Aorta (tissue), 5 donors: ENCODE measurements at places on chromosomes 12 and 14. TPM values are rescaled to one million over a fixed set of nuclear protein-coding genes. Genes with fewer than 3 reads are reported as not detected.

- no peaks in the 10 kb centered on the region for H3K4me1 ChIP-seq
- DNase-seq: no peak
- H3K4me3 ChIP-seq: no peak overlapping the region
- no peak overlapping the region for H3K27ac ChIP-seq
These were observed 209.3 kb downstream of the DAD1 start for GRCh38 chr14:22379727-22380126.

DNA sequence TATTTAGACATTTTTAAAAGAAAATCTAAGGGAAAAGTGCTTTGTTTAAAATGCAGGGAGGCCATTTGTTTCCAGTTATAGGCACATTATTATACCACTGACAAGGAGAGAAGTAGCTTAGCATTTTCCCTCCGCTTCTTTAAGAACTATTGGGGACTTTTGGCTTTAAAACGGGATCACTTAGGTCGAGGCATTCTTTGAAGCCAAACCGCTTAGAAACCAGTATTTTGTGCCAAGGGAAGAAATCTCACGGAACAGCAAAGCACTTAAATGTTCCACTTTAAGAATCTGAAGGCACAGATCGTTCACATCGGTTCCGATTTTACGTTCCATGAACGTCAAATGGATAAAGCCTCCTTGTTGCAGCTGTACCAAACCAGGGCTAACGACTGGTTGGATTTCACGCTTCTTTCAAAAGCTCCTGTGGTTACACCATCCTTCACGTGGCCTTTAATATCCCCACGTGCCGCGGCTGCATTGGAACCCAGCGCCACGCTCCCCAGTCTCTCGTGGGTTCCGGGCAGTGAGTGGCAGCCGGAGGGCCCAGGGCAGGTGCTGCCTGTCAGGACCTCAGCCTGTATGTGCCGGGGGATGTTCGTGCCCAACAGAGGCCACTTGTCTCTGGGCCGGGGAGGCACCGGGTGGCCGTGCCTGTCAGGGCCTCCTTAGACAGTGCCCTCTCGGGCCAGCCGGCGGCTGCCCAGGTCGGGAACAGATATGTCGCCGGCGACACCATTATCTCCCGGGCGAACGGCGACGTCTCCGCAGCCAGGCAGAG lies 195.4 kb downstream of the KIF26A start:
- H3K4me3 ChIP-seq: no peak overlapping the region
- no peaks in the 10 kb centered on the region for H3K4me1 ChIP-seq
- no peak for DNase-seq
- no peaks in the 10 kb centered on the region for H3K36me3 ChIP-seq
- no peaks in the 10 kb centered on the region for H3K27me3 ChIP-seq

DNA sequence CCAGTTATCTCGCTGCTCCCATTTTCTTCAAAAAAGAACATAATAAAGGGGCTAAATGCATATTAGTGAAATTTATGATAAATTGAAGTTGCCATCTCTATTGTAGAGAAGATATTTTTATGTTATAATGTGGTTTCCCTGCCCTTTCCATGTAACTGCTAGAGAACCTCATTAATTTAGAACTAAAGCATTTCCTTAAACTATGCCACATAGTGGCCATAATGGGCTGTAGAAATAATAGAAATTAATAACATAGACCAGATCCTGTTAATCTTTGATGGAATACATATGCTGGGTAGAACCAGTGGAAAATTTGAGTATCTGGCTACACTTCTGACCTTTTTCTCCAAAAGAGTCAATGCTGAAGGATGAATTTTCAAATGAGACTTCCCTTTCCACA lies 376.7 kb downstream of the PDZRN4 start:
- H3K27ac ChIP-seq: no peak overlapping the region
- DNase-seq: no peak
- H3K27me3 ChIP-seq: no peaks in the 10 kb centered on the region

Gene LRFN5
- total RNA-seq: 0.94 TPM

Gene RIMKLB
- 100 TPM for total RNA-seq

DNA sequence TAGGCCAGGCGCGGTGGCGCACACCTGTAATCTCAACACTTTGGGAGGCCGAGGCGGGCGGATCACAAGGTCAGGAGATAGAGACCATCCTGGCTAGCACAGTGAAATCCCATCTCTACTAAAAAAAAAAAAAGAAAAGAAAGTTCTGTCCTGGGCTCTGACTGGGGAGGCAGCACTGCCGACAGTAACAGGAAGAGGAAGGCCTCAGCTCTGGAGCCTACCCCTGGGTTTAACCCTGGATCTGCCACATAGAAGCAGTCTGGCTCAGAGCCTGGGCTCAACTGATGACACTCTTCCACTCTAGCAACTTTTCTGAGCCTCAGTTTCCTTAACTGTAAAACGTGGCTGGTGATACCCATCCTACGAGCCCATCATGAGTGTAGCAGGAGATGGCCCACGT lies 60.5 kb downstream of the ACTN1 start:
- H3K27me3 ChIP-seq: no peaks in the 10 kb centered on the region
- H3K4me1 ChIP-seq: peaks cover 3% of the 10 kb centered on the region
- no peak overlapping the region for H3K4me3 ChIP-seq

- no peaks in the 10 kb centered on the region for H3K27me3 ChIP-seq
- H3K4me1 ChIP-seq: no peaks in the 10 kb centered on the region
- DNase-seq: no peak
- no peaks in the 10 kb centered on the region for H3K36me3 ChIP-seq
- no peak overlapping the region for H3K27ac ChIP-seq
- no peak overlapping the region for H3K4me3 ChIP-seq
These were observed 4.4 kb upstream of the TINF2 start for GRCh38 chr14:24246765-24247212.

Gene PRR4
- 2.6 TPM for total RNA-seq
